ENCODE measurements at places on chromosomes 11 and 22.

DNA sequence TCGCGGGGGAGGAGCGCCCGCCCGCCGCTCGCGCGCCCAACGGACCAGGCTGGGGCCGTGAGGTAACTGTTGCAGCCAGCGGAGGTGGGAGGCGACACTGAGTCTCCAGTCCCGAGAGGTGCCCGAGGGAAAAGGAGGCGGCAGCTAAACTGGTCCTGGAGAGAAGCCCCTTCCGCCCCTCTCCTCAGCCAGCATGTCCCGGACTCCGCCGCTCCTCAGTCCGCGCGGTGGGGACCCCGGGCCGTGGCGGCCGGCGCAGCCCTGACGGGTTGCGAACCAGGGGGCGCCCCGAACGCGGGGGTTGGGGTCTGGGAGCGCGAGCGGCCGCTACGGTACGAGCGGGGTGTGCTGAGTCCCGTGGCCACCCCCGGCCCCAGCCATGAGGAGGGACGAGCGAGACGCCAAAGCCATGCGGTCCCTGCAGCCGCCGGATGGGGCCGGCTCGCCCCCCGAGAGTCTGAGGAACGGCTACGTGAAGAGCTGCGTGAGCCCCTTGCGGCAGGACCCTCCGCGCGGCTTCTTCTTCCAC lies at the start of gene PDE3B:
Gene PDE3B (plus strand): TSS at position 108 of the 529 bp plus-strand sequence. CDS start 272 bp downstream, at position 380.
- DNase-seq, result peak; percentile 96

DNA sequence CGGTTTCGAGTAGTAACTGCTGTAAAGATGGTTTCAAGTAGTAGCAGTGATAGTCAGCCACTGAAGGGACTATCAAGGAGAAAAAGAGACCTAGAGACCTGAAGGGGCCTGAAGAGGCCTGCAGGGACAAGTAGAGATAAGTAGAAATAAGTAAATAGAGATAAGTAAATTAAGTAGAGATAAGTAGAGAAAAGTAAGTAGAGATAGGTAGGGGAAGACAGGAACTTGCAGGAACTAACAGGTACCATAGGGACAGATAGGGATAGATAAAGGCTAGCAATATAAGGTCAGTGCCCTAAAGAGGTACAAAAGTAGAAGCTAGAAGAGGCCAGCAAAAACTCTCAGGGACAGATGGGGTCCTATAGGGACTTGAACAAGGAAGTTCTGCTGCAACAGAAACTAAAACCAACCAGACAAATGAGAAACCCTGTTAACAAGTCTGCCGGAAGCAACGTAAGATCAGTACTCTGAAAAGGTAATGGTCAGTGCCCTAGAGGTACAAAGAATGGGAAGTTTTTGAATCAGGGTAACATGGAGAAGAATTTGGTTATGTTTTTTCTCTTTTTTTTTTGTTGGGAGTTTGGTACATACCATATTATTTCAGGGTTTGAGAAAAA lies 9.6 kb upstream of the SC5D start:
- DNase-seq, result no peak

DNA sequence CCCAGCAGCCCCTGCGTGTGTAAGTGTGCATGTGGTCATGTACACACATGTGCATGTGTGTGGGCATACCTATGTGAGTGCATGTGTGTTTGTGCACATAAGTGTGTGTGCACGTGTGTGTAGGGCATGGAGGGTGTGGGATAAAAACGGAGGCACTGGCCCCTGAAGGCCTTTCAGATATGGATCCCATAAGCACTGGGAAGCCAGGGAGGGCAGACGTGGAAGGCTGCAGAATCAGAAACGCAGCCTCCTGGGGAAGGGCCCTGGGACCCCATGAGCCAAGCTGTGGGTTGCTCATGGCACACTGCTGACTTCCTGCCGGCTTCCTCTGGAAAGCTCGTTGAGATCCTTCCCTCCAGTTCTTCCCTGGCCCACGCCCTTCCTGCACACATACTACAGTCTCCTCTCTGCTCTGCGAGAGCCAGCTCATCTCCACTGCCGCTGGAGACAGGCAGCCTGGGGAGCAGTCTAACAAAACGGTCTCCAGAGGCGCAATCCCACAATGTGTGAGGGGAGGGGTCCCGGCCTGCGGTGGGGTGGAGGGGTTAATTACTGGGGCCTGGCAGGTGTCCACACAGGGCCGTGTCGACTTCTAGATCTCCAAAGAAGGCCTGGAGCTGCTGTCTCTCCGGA lies 435.2 kb upstream of the B3GAT1 start:
- DNase-seq, result no peak

DNA sequence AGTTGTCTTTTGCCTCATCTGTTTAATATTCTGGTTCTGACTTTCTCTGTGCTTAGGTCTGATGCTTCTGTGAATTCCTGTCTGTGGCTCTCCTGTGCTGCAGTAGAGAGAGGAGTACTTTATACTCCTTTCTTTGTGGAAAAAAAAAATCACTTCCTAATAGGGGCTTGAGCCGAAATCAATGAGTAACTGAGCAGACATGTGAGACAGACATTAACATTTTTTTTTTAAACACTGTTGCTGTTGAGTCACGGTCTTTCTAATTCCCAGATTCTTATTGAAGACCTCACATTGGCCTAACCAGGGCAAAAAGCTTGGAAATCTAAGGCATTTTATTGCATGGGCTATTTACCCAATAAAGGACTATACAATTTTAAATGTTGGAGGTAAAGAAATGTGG lies 86.1 kb downstream of the GRM5 start:
- DNase-seq, result no peak

GRCh38 chr11:44380009-44380313 lies 70.0 kb upstream of the ALX4 start:
- no peak for DNase-seq

DNA sequence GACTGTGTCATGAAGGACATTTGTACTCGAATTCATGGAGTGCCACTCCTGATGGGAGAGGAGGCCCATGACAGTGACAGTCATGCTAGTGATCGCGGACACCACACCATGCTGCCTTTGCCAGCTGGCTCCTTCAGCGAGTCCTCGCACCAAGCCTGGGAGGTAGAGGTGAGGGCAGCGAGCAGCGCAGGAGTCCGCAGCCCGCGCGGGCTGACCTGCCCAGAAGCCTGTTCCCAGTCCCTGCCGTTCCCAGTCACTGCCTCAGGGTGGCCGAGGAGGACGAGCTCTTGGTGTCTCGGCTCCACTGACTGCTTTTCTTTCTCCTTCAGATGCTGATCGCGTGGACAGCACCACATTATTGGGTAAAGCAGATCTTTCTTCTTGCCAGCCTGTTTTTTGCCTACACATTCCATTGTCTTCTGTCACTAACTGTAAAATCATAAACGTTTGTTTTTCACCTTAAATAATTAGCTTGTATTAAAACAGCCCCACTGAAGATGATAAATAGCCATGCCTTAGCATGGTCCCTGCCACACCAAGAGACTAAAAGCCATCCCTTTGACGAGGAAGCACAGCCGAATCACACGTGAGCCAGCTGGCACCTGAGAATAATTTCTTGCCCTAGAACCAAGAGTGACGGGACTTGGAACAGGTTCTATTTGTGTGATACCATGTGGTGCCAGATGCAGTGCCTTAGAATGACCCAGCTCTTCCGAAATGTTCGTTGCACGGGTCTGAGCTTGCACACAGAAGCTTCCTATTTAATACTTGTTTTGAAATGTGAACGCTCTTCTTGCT lies 25.5 kb downstream of the FAM118A start:
- no peak for DNase-seq

- DNase-seq, result no peak
Observed at GRCh38 chr11:134512571-134513538, 100.8 kb upstream of the B3GAT1 start.

DNA sequence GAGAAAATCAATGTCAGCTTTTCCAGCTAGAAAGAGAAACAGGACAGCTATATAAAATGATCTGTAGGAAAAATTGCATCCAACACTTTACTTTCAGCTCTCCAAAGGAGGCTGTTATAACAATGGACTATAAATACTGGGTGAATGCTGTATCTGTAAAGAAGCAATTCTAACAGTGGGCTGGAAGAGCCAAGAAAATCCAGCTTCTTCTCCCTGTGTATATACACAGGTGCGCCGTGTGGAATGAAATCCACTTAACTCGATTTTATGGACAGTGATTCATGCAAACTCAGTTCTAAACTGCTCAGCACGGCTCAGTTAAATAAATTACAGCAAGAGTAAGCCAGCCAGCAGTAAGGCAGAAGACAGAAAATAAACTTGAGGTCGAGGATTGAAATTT lies 32.5 kb upstream of the LMO2 start:
- DNase-seq, result no peak

GRCh38 chr22:30414525-30415047 lies 11.0 kb upstream of the MTFP1 start:
- no peak for DNase-seq

DNA sequence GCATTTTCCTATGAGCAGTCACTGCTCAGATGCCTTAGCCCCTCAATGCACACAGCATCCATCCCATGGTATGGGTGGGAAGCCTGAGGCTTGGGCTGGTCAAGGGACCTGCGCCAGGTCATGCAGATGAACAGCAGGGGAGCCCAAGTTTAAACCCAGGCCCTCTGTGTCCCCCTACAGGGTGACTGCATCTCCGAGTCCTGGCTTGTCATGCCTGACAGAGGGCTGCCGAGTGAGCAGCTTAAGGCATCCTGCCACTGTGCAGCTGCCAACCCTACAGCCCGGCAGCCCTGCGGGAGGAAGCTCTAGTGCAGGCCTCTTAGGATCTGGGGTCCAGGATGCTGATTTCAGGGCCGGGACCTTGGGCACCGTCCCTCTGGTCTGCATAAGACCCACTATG lies 10.0 kb downstream of the IL2RB start:
- no peak for DNase-seq

GRCh38 chr11:78759071-78759470 lies 184.4 kb upstream of the NARS2 start:
- DNase-seq, result peak; percentile 81

GRCh38 chr11:73327812-73328364 lies 19.8 kb downstream of the ARHGEF17 start:
- no peak for DNase-seq

GRCh38 chr11:64438986-64439771 lies 80.2 kb downstream of the RPS6KA4 start:
- peak; percentile 66 for DNase-seq

- DNase-seq, result no peak
Observed at GRCh38 chr11:2077061-2077802, 62.0 kb downstream of the IGF2 start.

GRCh38 chr11:14751975-14752407 lies 108.4 kb downstream of the PDE3B start:
- DNase-seq, result no peak

DNA sequence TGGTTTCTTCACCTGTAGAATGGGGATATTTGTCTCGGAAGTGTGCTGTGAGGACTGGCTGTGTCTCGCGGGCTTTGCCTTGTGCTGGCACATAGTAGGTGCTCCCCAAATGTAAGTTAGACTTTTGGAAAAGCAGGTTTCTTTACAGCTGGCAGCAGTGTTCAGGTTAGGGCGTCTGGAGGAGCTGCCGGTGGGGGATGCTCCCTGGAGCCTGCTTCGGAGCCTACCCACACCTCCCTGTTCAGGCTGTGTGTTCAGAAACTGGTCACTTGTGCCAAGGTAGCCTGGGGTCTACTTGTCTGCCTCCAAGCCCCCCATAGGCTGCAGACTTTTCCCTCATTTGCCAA lies 60.0 kb downstream of the OTOG start:
- DNase-seq, result no peak

GRCh38 chr11:85826116-85826855 lies 15.3 kb upstream of the SYTL2 start:
- DNase-seq, result peak; percentile 44

GRCh38 chr11:33899400-33900037 lies 7.6 kb upstream of the LMO2 start:
- no peak for DNase-seq

GRCh38 chr22:38462960-38463784 lies 4.7 kb upstream of the KDELR3 start:
- peak; percentile 23 for DNase-seq

DNA sequence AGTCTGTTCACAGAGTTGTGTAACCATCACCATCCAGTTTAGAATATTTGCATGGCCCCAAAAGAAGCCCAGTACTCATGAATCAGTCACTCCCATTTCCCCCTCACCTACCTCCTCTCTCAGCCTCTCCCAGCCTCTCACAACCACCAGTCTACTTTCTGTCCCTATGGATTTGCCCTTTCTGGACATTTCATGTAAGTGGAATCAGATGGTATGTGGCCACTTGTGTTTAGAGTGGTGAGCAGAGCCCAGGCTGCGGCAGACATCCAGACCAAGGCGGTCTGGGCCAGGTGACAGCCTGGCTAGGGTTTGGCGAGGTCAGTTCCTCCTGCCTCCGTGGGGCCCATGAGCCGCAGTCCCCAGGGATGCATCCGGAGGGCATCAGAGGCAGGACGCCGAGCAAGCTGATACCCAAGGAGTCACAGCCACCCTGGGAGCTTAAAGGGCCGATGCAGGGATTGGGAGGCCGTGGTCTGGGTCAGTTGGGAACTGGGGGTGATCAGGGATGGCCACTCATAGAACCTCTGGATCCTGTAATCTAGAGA lies 53.3 kb upstream of the CLDN5 start:
- DNase-seq, result no peak

- no peak for DNase-seq
Observed at GRCh38 chr11:126311401-126312291, 7.8 kb downstream of the DCPS start.

DNA sequence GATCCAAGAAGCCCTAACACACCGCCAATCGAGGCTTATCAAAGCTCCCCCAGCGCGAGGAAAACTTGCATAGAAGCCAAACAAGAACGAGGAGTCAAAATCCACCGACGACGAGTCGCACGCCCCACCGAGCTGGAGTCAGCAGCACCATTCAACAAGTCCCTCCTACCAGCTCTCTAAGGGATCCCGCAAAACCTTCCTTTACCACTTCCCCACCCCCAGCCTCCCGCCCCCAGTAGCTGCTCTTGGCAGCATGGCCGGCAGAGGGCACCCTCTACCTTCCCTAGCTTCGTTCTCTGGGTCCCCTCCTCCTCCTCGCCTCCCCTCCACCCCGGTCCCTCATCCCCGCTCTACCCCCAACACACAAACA lies 1.4 kb downstream of the BDNF start:
- peak; percentile 91 for DNase-seq

- no peak for DNase-seq
Observed at GRCh38 chr22:42066937-42067336, 3.7 kb downstream of the NAGA start.

DNA sequence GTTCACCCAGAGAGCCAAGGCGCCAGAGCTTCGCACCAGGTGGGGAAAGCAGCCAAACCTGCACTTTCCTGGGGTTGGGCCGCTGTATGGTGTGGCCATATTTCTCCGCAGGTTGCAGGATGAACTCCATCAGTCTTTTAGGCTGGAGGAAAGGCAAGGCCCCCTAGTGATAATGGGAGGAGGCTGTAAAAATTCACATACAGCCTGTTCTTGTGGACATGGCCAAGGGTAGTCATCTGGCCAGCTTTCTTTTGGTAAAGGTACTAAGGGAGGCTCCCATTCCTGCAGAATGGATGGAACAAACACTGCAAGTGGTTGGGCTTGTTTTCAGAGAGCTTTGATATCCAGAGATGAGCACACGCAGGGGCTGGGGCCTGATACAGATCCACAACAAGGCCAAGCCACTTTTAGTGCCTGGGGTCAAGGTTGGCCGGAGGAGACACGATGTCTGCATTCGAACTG lies 29.6 kb downstream of the C22orf31 start:
- DNase-seq, result no peak

DNA sequence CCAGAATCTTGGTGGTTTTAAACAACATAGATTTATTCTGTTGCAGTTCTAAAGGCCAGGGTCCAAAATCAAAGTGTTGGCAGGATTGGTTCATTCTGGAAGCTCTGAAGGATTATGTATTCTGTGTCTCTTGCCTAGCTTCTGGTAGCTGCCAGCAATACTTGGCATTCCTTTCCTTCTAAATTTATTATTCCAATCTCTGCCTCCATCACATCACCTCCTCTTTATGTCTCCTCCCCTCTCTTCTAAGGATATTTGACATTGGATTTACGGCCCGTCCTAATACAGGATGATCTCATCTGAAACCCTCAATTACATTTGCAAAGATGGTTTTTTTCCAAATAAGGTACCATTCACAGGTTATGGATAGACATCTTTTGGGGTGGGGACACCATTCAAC lies 186.5 kb downstream of the SBF2 start:
- no peak for DNase-seq
